ENCODE measurements at places on chromosomes 13 and 19.

DNA sequence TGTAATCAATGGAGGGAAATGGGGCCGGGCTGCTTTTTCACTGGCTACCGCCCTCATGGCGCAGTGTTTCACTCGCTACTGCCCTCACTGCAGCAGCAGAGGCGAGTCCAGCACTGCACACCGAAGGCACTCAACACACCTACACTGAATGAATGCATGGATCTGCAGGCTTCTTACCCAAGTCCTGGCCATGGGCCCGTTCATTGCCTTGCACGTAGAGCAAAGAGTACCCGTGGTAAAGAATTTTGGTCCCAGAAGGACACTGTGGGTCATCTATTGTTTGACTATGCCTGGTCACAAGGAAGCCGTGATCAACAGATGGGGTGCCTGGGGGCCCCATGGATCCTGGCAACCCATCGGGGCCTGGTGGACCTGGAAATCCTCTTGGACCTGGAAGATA lies 144.9 kb downstream of the COL4A1 start:
- no peak for DNase-seq

GRCh38 chr13:46743191-46743590 lies 53.8 kb downstream of the ESD start:
- DNase-seq: no peak

DNA sequence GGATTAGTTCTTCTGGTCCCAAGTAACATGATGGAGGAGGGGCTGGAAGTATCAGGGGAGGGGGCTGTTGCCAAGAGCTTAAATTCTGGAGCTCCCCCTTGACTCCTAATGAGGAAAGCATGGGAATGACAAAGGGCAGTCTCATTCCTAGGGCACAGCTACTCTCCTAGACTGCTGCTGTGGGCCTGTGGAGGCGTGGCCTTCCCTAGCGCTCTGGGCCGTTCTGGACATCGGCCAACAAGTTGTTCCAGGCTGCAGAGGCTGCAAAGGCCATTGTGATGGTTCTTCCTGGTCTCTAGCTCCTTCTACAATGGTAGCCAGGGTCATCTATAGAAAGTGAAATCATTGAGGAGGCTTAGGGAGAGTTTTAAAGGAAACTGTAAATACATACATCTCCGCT lies 916.6 kb downstream of the DIAPH3 start:
- no peak for DNase-seq

- DNase-seq: no peak
These were observed 159.3 kb downstream of the UGGT2 start for GRCh38 chr13:95893861-95894260.

DNA sequence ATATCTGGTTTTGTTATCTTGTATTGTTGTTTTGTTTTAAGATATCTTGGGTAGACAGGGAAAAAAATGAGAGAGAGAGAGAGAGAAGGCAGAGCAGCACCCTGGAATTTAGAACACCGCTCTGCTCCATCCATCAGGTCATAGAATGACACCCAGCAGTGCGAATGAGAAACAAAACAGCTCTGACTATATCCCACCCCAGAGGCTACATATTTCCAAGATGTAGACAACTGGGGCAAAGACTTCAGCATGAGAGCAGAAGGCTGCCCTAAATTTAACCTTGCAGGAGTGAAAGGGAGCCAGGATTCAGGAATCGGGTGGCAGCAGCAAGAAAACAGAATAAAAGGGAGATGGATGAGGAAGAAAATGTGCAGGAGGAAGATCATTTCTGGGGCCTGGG lies 46.5 kb downstream of the TNFSF13B start:
- no peak for DNase-seq

GRCh38 chr19:39951065-39951650 lies 16.7 kb upstream of the FCGBP start:
- DNase-seq: no peak

DNA sequence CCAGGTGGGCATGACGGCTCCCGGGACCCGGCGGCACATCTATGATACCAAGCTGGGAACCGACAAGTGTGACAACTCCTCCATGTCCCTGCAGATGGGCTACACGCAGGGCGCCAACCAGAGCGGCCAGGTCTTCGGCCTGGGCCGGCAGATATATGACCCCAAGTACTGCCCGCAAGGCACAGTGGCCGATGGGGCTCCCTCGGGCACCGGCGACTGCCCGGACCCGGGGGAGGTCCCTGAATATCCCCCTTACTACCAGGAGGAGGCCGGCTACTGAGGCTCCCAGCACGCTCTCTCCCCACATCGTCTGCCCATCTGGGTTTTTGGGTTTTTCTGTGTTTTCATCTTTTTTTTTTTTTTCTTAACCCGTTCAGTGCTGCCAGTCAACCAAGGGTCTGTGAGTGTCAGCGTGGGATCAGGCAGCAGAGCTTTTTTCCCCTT lies 2.3 kb upstream of the ABCA7 start:
- DNase-seq: no peak

GRCh38 chr13:60379837-60380565 lies 17.0 kb upstream of the TDRD3 start:
- no peak for DNase-seq

DNA sequence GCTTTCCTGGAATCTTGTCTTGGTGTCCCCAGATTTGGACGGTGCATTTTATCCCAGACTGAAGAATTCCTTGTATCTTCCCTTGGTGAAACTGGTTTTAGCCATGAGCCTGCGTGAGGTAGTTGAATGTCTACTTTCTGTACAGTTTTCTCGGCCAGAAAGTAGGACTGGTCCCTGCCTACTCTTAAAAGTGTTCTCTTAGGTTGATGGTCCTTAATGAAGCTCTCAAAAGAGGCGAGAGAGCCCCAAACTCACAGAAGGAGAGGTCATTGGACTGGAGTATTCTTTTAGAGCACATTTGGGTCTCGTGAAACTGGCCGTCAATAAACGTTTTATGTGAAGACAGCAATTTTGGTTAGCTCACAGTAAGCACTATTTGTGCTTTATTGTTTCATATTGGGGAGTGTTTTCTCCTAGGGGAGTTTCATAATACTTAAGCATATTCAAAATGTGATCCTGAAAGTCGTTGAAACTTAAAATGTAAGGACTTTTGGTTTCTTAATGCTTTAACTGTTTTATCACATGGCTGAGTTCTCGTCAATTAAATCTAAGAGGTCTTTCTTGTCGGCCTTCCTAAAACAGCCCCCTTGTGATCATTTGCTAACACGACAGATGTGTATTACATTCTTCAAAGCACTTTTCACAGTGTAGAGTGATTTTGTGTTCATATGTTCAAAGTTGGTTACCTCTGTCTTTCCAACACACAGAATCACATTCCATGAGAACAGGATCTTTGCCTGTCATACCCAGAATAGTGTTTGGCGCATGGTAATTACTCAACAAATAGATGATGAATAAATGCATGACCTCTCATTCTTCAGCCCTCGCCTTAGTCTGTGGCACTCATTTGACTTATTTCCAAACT lies 889 bp downstream of the GTF2F2 start:
- no peak for DNase-seq

GRCh38 chr19:50432221-50433028 lies at the start of gene MYBPC2:
Gene MYBPC2 (plus strand): TSS chr19:50432892. CDS start chr19:50432954, 62 bp downstream.
- DNase-seq: no peak

GRCh38 chr13:27790523-27790922 lies 1.8 kb upstream of the GSX1 start:
- DNase-seq: no peak

DNA sequence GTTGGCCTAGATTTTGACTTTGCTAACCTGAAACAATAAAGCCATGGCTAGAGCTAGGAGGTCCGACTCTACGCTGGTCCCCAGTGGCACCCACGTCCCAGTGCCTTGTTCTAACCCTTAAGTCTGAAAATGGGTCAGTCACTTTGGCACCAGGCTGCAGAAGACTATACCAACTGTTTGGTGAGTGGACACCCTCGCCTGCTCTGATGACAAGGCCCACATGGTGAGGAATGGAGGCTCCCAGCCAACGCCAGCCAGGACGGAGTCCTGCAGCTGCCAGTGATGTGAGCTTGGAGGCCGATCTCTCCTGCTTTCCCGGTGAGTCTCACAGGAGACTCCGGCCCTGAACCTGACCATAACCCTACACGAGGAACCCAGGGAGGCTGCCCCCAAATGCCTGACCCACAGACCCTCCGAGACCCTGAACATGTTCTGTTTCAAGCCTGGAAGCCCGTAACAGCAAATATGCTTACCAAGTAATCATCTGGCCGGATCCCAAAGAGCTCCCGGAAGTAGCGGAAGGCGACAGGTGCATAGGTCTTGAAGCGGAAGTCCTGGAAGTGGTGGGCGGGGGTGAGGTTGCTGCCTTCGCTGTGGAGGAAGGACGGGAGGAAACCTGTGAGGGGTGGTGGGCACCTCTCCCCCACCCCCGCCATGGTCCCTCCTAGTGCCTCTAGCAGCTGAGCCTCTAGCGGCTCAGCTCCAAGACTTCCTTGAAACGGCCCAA lies 34.1 kb upstream of the CACTIN start:
- no peak for DNase-seq

DNA sequence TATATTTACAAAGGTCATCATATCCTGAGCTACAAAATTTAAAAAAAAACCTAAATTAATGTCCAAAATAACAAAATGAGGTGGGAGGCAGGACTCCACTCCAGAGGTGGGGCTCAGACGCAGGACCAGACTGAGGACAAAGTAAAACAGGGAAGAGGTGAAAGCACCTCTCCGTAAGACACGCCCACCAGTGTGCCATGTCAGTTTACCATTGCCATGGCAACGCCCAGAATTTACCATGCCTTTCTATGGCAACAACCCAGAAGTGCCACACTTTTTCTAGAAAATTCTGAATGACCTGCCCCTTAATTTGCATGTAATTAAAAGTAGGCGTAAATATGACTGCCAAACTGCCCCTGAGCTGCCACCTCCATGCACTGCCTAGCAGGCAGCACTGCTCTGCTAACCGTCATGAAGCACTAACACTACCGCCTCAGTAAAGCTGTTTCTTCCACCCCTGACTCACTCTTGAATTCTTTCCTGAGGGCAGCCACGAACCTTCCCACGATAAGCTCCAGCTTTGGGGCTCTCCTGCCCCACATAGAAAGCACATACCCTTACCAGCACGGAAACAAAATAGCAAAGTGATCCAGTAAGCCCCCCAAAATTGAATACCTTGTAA lies 22.3 kb upstream of the PDCD5 start:
- no peak for DNase-seq

DNA sequence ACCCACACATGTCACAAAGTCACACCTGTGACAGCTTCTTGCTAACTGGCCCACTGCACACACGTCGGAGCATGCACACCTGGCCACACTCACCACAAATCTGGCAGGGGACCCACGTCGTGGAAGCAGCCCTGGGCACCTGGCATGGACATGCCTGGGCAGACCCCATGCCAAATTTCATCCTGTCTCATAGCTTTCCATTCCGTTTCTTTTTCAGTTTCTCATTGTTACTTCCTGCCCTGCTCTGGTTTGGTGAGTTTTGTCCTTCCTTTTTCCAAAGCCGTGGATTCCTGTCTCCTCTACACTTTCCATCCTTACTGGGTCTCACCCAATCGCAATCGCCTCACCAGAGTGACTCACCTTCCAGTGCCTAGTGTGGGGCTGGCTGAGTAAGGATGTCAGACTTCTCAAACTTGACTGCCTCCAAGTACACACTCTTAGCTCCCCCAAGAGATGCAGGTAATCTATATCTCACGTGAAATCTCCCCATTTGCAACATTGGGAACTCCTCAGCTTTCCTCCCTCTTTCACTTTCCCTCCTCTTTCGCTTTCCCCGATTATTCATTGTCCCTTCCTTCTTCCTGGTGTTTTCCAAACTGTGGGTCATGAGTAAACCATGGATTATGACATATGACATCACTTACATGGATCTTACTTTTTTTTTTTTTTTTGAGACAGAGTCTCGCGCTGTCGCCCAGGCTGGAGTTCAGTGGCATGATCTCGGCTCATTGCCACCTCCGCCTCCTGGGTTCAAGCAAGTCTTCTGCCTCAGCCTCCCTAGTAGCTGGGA lies 1.6 kb upstream of the BBC3 start:
- no peak for DNase-seq

DNA sequence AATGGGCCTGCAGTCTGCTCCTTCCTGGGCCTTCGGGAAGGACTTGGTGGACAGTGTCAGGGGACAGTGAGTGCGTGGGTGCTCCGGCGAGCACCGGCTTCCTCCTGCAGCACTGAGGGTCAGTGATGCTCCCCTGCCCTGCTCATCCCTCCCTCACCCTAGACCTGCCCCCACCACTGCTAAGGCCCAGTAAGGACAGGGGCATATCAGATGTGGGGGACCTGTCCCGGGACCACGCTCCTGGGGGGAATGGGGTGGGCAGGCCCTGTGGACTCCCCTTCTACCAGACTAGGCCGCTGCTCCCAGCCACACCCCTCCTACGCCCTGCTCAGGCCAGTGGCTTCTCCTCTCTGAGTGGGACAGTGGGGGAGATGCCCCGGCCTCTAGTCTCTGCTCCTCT lies 3.2 kb downstream of the MICOS13 start:
- no peak for DNase-seq

DNA sequence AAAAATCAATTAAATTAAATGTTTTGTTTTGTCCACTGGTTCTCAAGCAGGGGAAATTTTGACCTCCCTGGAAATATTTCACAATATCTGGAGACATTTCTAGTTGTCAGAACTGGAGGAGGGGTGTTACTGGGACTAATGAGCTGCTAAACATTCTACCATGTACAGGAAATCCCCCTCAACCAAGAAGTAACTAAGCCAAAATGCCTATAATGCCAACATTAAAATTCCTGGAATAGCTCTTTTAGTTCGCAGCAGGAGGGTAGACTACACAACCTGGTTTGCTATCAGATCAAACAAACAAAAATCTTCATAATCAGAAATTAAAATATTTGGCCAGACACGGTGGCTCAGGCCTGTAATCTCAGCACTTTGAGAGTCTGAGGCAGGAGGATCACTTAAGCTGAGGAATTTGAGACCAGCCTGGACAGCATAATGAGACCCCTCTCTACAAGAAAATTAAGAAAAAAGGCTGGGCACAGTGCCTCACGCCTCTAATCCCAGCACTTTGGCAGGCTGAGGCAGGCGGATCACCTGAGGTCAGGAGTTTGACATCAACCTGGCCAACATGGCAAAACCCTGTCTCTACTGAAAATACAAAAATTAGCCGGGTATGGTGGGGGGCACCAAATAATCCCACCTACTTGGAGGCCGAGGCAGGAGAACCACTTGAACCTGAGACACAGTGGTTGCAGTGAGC lies 13.7 kb upstream of the SMARCA4 start:
- no peak for DNase-seq

DNA sequence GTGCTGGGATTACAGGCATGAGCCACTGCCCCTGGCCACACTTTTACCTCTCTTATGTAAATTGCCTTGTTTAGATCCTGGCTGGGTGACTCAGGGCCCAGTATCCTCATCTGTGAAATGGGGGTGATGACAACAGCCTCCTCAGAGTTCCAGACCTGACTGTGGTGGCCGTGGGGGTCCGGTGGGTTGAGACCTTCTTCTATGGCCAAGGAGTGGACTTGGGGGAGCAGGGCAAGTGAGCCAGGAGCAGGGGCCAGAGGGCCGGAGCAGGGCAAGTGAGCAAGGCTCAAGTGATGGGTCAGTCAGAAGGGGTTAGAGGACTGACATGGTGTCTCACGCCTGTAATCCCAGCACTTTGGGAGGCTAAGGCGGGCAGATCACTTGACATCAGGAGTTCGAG lies 28.7 kb upstream of the ADGRE5 start:
- DNase-seq: no peak

GRCh38 chr13:43804461-43805070 lies 17.8 kb upstream of the ENOX1 start:
- no peak for DNase-seq

GRCh38 chr19:18601875-18602274 lies 4.7 kb downstream of the CRLF1 start:
- no peak for DNase-seq
